ENCODE measurements at places on chromosomes 1 and 21. TPM values are rescaled to one million over a fixed set of nuclear protein-coding genes. Genes with fewer than 3 reads are reported as not detected.

The IGSF3 gene
- 83.3 TPM for polyA plus RNA-seq

The PRKAB2 gene
- polyA plus RNA-seq, result 39.9 TPM

The PALMD gene
- 5.8 TPM for polyA plus RNA-seq

The TNN gene
- not detected for polyA plus RNA-seq

The KDM5B gene
- 60.1 TPM for polyA plus RNA-seq

The TIAM1 gene
- polyA plus RNA-seq, result 8.3 TPM

The PDPN gene
- 29.9 TPM for polyA plus RNA-seq

The HSPB7 gene
- polyA plus RNA-seq, result not detected

The KLHDC8A gene
- polyA plus RNA-seq, result not detected

The CAPN9 gene
- polyA plus RNA-seq, result not detected

The UBL4B gene
- polyA plus RNA-seq, result not detected

The FCRL5 gene
- 0.03 TPM for polyA plus RNA-seq

The BLACAT1 gene
- 4.0 TPM for polyA plus RNA-seq

The SYT14 gene
- 8.3 TPM for polyA plus RNA-seq

The CRNN gene
- polyA plus RNA-seq, result 0.05 TPM

The TNFSF4 gene
- polyA plus RNA-seq, result 1.2 TPM

The ANKRD65 gene
- polyA plus RNA-seq, result 5.1 TPM

The RIMS3 gene
- polyA plus RNA-seq, result 1.1 TPM

The FMO2 gene
- polyA plus RNA-seq, result 0.05 TPM

The BTG2 gene
- 52.4 TPM for polyA plus RNA-seq

The SLC16A4 gene
- polyA plus RNA-seq, result 0.36 TPM

The NBPF20 gene
- polyA plus RNA-seq, result 3.8 TPM

The ALX3 gene
- not detected for polyA plus RNA-seq

The AMY1B gene
- not detected for polyA plus RNA-seq

The MMP23B gene
- polyA plus RNA-seq, result 0.07 TPM

The MRPS6 gene
- polyA plus RNA-seq, result 41.5 TPM

The AKT3 gene
- 2.9 TPM for polyA plus RNA-seq

The LCE1C gene
- 1.8 TPM for polyA plus RNA-seq

The FAM78B gene
- 0.11 TPM for polyA plus RNA-seq

The COL24A1 gene
- polyA plus RNA-seq, result 0.01 TPM

The DNM3 gene
- polyA plus RNA-seq, result 2.0 TPM

The LCE3E gene
- 2.8 TPM for polyA plus RNA-seq

The CBR3 gene
- polyA plus RNA-seq, result 0.70 TPM

The ZNF593OS gene
- polyA plus RNA-seq, result 0.15 TPM

The KCNA2 gene
- not detected for polyA plus RNA-seq

The GPR3 gene
- 0.94 TPM for polyA plus RNA-seq

The FGGY gene
- polyA plus RNA-seq, result 16.6 TPM

The E2F2 gene
- 0.12 TPM for polyA plus RNA-seq

The HRNR gene
- 0.09 TPM for polyA plus RNA-seq

The TAS1R1 gene
- not detected for polyA plus RNA-seq

The CELA3A gene
- not detected for polyA plus RNA-seq

Data from keratinocyte (primary cell).